A549 treated with CORT108297 at 1 μM for 4 hours (cell line): ENCODE measurements at places on chromosomes 16 and 17. TPM values are rescaled to one million over a fixed set of nuclear protein-coding genes. Genes with fewer than 3 reads are reported as not detected.

Gene AIPL1
- total RNA-seq: not detected in 5 replicates

Gene ALDH3A2
- 161 to 182 TPM (median 165 TPM) in 5 replicates for total RNA-seq

Gene DPEP1
- 0.78 to 1.2 TPM (median 0.83 TPM) in 5 replicates for total RNA-seq

Gene TMEM132E
- total RNA-seq: 0.02 TPM in 2 of 5 replicates, not detected in the others
